CD4-positive, CD25-positive, alpha-beta regulatory T cell (primary cell): ENCODE measurements at places on chromosomes 3 and 15. TPM values are rescaled to one million over a fixed set of nuclear protein-coding genes. Genes with fewer than 3 reads are reported as not detected.

GRCh38 chr3:32703491-32703972 is 18.5 kb downstream of the CNOT10 start:
- no peak for DNase-seq

Gene GPR149
- not detected for total RNA-seq

Gene ZBTB20
- total RNA-seq: 58.2 TPM

Gene ROPN1B
- total RNA-seq: not detected

Gene RBSN
- 41.0 TPM for total RNA-seq

DNA sequence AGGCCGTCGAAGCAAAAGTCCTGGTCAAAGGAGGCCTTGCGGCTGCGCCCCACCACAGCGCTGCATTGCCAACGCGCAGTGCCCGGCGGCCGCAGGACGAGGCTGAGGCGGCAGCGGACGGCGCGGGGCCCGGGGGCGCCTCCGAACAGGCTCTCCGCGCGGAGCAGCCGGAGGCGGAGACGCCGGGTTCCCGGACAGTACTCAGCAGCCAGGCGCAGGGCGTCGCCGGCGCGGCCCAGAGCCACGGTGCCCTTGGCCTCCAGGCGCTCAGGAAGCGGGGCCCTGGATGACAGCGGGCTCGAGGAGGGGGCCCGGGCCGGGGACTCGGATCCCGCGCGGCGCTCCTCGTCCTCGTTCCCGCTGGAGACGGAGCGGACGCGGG is 1.1 kb downstream of the C2CD4B start:
- DNase-seq: peak; percentile 6

DNA sequence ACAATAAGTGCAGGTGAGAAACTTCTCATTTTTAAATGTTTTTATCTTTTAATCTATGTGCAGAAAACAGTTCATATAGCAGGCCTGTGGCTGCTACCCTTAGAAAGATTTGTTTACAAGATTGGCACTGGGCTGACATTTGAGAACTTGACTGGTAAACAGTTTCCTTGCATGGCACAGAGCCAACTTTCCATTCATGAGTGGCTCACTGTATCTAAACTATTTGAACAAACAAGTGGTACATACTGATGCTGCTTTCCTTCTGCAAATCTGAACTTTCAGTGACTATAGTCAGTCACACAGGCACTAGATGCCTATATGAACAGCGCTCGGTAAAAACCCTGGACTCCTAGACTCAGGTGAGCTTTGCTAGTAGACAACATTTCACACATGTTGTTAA is 6.3 kb upstream of the GTPBP8 start:
- DNase-seq: peak; percentile 19

- DNase-seq: no peak
Measured at GRCh38 chr3:166554023-166554422, 716.8 kb upstream of the BCHE start.

Gene OXTR
- total RNA-seq: 0.17 TPM

- DNase-seq: no peak
Measured at GRCh38 chr15:71932689-71933088, 122.3 kb downstream of the NR2E3 start.

GRCh38 chr15:68372291-68372811 is 59.6 kb downstream of the ITGA11 start:
- DNase-seq: no peak

GRCh38 chr15:31842532-31843195 is 187.7 kb upstream of the CHRNA7 start:
- no peak for DNase-seq

Gene PRKCD
- total RNA-seq: 33.6 TPM

- DNase-seq: peak; percentile 13
Measured at GRCh38 chr3:186931532-186932280, 1.4 kb downstream of the ST6GAL1 start.

- DNase-seq: no peak
Measured at GRCh38 chr3:104102386-104102785, 1264.3 kb upstream of the ALCAM start.

Gene GOLGA8S
- not detected for total RNA-seq

Gene TLR9
- total RNA-seq: 0.27 TPM

DNA sequence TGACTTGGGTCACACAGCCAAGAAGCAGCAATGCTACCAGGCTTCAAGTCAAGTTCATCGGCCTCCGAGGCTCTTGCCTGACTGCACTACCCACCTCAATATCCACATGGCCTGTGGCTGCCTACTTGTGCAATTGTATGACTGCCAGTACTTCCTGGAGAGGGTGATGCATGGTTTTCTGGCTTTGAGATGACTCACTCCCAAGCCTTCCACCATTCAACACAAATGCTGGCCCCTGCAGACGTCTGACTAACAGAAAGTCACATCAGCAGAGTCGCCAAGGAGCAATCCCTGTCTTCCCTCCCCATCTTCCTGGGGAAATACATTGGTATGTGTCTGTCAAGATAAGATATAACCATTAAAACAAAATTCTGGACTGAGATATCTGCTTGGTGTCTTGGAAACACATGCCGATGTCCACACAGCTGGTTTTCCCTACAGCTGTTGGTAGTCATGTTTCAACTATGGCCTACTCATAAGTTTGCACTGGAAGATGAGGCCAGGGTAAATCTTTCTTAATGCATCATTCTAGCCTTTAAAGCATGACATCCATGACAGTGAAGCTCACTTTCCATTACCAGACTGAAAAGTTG is 79.6 kb upstream of the SPATA12 start:
- no peak for DNase-seq

DNA sequence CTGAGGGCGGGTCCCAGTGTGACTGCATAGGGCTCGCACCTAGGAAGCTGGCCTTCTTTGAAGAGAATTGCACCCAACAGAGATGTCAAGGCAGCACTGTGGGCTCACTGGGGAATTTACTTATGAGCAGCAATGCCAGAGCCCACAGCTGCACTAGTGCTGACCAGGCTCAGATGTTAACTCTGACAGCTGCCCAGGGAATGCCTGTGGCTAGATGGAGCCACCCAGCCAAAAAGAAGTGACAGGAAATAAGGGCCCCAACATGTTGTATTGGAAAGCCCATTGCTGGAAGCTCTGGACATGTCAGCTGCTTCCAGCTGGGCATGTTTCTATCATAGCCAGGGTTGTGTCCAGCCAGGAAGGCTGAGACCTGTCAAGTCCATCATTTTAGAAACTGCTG is 90.9 kb upstream of the ZNF280D start:
- no peak for DNase-seq

DNA sequence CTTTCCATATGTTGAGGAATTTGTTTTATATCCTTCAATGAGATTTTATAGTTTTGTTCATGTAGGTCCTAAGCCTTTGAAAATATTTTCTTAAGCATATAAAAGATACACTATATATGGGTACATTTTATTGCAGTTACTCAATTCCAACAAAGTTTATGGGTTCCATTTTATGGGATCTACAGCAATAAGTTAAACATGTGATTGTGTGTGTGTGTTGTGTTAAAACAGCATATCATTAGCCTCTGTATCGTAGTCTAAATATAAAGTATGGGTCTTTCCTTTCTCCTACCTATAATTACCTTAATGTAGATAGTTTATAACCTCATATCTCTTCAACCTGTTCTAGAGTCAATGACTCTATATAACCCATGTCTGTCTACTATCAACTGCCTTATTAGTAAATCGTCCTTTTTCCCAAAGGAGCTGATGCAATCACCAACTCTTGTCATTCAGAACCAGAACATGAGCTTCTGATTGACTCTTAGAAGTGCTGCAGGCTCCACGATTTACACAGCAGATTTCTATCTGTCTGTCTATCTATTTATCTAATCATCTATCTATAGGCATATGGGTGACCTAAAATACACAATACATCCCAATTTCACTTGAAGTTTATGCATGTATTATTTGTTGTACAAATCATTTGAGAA is 512.6 kb upstream of the CBLB start:
- no peak for DNase-seq

GRCh38 chr3:153290268-153291015 is 128.4 kb downstream of the RAP2B start:
- peak; percentile 36 for DNase-seq

DNA sequence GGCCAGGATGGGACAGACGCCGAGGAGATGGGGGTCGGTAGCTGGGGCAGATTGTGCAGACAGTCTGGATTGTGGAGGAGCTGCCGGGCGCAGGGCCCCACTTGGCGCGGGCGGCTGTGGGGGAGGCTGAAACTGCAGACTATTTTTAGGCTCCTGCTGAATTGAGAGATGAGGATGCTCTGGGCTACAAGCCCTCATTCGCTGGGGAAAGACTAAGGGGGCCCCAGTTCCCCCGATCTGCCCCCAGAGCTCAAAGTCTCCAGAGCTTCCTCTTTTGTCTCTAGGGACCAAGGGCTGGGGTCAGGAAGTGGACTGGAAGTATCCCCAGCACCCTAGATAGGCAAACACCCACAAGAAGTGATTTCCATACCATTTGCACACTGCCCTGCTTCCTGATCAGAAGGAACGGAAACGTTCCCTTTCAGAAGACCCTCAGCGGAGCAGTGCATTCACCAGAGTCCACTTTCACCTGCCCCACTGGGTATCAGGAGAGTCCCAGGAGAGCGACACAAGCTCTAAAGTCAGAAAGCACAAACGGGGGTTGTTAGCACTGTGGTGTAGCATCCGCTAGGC is 29.7 kb downstream of the SEMA7A start:
- no peak for DNase-seq

Gene SPINK8
- not detected for total RNA-seq

GRCh38 chr3:157166115-157166514 is 6.2 kb upstream of the CCNL1 start:
- no peak for DNase-seq

DNA sequence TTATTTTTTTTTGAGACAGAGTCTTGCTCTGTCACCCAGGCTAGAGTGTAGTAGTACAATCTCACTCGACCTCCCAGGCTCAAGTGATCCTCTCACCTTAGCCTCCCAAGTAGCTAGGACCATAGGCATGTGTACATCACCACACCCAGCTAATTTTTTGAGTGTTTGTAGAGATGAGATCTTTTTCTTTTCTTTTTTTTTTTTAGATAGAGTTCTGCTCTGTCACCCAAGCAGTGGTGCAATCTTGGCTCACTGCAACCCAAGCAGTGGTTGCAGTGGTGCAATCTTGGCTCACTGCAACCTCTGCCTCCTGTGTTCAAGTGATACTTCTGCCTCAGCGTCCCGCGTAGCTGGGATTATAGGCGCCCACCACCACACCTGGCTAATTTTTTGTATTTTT is 5.2 kb downstream of the CEP97 start:
- DNase-seq: no peak

Gene NDUFB4
- total RNA-seq: 71.4 TPM

GRCh38 chr3:42654331-42655201 is 1.1 kb downstream of the ZBTB47 start:
- DNase-seq: no peak

- no peak for DNase-seq
Measured at GRCh38 chr3:40745381-40746106, 220.8 kb downstream of the ZNF621 start.

DNA sequence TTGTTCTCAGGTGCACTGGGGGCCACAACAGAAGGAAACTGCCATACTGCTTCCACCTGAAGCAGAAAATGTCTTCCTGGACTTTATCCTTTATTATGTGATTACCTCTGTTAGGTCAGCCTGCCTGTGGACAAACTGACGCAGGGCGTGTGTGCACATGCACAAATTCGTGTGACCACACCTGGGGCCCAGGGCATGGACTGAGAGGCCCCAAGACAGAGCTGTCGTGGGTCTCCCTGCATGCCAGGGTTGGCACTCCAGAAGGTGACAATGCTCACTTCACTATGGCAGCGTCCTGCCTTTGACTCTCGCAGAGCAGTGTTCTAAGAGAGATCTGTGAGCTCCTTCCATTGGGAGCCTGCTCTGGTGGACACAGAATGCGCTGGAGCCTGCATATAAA is 34.5 kb downstream of the CCDC12 start:
- DNase-seq: no peak

Gene ASB14
- not detected for total RNA-seq

Gene MBD4
- 44.6 TPM for total RNA-seq

GRCh38 chr3:13501056-13501455 is 20.9 kb downstream of the HDAC11 start:
- no peak for DNase-seq

DNA sequence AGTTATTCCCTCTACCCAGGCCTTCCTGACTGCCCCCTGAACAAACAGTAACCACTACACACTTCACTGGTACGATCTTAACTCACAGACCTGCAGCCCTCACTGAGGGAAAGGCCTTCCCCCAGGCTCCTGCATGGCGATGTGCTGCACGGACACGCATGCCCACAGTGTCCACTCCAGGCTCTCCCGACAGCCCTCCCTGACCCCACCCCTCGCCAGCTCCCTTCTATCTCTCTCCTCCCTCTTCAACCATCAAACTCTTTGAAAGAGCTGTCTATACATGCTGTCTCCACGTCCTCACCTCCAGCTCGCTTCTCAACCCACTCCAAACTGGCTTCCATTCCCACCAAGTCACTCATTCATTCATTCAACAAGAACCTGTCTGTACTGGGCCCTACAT is 3.9 kb downstream of the SCN5A start:
- no peak for DNase-seq

Gene CHST13
- total RNA-seq: not detected

- DNase-seq: no peak
Measured at GRCh38 chr3:126316031-126316461, 41.2 kb downstream of the KLF15 start.

GRCh38 chr3:2024713-2025112 is 74.0 kb upstream of the CNTN4 start:
- no peak for DNase-seq

DNA sequence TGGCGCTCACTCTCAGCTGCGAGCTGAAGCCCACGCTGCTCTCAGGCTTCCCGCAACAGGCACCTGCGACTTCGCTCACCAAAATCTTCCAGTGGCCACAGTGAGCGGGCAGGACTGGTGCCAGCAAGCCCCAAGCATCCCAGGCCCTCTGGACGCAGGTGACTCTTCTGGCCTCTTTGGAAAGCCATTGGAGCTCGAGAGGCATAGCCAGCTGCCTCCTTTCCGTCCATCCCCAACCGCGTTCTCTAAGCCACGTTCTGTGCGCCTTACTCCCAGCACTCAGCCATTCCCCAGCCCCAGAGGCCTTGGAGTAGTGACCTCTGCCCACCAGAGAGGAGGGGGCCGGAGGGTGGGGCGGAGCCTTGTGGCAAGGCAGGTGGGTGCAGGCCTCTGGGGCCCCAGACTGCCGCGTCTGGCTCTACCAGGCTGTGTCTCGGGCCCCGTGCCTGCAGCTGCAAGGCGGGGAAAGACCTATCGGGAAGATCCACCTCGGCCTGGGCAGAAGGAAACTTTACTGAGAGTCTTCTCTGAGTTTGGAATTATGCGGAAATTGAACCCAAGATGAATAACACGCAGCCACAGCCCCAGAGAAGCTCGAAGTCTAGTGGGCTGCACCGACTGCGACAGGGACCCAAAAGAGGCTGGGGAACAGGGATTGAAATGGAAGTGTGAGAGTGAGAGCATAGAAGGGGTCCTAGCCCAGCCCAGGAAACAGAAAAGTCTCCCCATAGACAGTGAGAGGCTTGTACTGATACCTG is 3.6 kb upstream of the SOX14 start:
- no peak for DNase-seq

- no peak for DNase-seq
Measured at GRCh38 chr3:188037965-188038581, 115.9 kb upstream of the LPP start.

- no peak for DNase-seq
Measured at GRCh38 chr3:16917256-16917935, 32.6 kb downstream of the PLCL2 start.

Gene UBAP1L
- 10.1 TPM for total RNA-seq

Gene CCDC39
- total RNA-seq: not detected
